Stimulated activated CD4-positive, alpha-beta T cell treated with anti-CD3 and anti-CD28 coated beads, Interleukin-1b, Interleukin-23, amount 100 ng/mL, for 1 hour (primary cell): ENCODE measurements at places on chromosomes 1 and 21.

- DNase-seq, result no peak
Observed at GRCh38 chr1:99005537-99005942, 879 bp upstream of the PLPPR5 start.

DNA sequence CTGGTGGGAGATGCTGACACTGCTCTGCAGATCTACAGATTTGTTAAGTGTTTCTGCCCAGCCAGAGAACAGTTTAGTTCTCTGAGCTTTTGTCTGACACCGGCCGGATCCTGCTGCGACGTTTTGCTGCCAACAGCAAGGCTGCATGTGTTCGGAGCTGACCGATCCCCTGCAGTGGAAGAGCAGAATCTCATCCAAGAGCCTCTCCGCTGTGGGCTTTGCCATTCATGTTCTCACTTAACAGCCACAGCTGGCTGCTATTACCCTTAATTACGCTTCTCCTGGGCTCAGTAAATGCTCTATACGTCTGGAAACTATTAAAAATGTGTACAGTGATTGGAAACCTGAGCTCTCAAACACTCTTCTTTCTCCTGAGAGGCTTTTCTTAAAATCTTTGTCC lies 105.3 kb downstream of the BCAR3 start:
- no peak for DNase-seq

DNA sequence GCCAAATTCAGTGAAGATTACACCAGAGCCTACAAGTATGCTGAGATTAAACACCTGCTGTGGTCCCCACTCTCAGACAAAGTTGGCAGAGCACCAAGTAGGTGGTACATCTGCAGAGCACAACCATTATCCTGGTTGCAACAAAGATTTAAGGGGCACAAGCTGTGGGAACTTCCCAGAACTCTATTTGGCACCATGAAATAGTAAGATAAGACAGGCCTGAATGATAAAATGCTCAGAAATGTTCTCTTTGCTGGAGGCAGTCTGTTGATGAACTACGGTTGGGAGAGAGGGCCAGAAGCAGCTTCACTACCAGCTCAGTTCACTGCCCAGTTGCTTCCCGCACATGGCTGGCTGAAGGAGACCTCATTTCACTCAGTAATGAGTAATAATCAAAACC lies 19.9 kb downstream of the RPL5 start:
- no peak for DNase-seq

- DNase-seq, result no peak
Observed at GRCh38 chr1:209086486-209087192, 496.9 kb upstream of the CAMK1G start.

GRCh38 chr1:34846265-34846664 lies 13.3 kb downstream of the SMIM12 start:
- DNase-seq, result no peak

GRCh38 chr1:223712850-223713474 lies 623 bp downstream of the CAPN2 start:
- DNase-seq, result no peak

- no peak for DNase-seq
Observed at GRCh38 chr1:237701534-237701933, 189.2 kb downstream of the ZP4 start.

DNA sequence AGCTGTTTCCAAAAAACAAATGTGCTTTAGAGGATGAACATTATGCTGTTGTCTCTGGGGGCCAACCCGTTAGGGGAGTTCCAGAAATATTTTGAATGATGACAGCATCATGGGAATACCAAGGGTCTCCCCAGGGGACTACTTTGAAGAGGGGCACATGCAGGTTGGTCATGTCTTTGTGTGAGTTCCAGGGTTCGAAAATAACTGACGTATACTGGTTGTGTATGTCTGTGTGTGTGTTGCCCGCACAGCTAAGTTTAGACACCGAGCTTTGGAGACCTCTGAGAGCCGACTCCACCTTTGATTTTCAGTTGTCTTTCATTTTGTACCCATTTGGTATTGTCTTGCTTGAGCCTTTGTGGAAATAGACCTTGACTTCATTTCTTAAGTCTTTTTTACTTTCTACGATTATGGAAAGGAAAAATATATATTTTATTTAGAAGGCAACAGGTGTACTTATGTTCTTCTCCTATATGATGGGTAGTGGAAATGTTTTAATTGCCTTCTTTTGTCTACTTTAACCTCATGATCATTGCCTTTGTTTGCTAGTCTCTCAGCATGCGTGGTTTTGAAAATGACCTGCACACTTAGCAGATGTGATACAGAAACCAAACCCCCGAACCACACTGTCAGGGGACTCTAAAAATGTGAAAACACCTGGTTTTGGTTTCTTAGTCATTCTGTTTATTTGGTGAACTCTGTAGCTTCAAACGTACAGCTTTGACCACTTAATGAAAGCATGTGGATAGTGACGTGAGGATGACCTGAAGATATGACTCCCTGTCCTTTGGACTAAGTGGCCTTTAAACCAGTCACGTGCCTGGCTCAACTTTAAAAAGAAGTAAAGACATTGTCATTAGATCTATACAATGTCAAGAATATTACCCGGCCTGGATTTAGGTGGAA lies 56.5 kb downstream of the GALNT2 start:
- no peak for DNase-seq

DNA sequence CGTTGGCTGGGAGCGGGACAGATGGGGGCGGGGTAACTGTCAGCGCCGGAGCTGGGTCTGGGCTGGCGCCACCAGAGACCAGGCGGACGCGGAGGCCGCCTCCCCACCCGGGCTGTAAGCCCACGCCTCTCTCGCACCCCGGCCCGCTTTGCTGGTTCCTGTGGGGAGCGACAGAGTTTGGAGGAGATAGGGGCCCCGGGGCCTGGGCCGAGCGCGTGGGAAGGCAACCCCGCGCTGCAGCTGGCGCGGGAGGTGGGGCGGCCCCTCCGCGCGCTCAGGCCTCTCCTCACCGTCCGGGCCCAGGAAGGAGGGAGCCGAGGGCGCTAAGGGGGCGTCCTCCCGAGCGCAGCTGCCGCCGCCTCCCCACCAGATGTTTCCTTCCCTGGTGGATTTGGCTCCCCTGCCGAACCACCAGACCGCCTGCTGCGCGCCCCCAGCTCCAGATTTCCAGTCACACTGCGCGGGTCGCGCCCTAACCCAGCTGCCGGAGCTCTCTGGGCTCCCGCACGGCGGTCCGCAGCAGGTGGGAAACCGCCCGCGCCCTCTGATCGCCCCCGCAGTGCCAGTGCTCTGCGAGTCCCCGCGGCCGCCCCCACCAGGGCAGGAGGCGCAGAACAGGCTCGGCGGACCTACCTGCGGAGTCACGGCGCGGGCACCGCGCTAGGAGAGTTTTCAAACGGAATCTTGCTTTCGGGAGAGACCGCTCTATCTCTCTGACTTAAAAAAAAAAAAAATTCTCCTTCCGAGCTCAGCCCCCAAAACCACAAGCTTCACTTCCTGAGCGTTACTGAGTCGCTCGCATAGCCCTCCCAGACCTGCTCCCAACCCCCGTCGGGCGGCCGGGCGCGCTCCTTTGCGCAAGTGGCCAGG lies 1.1 kb downstream of the GFI1 start:
- peak; percentile 56 for DNase-seq

- DNase-seq, result no peak
Observed at GRCh38 chr1:29749024-29749945, 513.0 kb downstream of the PTPRU start.

GRCh38 chr1:1491601-1492000 lies 20.0 kb downstream of the ATAD3B start:
- no peak for DNase-seq

- DNase-seq, result no peak
Observed at GRCh38 chr1:104991702-104992101, 1242.0 kb downstream of the AMY1C start.

- no peak for DNase-seq
Observed at GRCh38 chr21:42346866-42347600, 3.8 kb downstream of the TFF2 start.

DNA sequence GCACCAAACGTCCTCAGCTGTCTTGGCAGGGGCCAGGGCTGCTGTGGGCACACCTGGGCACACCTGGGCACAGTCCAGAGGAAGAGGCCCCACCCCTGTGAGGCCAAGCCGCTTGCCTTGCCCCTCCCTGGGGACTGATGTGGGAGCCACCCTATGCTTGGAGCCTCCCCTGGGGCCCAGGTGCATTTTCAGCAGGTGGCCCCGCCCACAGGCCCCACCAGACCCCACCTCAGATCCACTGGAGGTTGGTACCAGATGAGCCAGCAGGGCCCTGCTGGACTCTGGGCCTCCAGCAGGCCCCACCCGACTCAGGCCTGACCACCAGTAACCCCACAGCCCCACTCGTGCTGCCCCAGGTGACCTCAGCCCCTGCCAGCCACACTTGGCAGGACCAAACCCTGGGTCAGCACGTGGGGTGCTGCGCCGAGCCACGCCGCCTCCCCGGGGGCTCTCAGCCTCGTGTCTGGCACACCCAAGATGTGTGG lies 8.8 kb downstream of the SLC19A1 start:
- no peak for DNase-seq

GRCh38 chr1:162036163-162036562 lies 12.5 kb upstream of the OLFML2B start:
- no peak for DNase-seq

GRCh38 chr1:80363689-80364475 lies 1357.4 kb upstream of the ADGRL4 start:
- DNase-seq, result no peak

- DNase-seq, result no peak
Observed at GRCh38 chr1:7341145-7341905, 429.8 kb upstream of the VAMP3 start.

DNA sequence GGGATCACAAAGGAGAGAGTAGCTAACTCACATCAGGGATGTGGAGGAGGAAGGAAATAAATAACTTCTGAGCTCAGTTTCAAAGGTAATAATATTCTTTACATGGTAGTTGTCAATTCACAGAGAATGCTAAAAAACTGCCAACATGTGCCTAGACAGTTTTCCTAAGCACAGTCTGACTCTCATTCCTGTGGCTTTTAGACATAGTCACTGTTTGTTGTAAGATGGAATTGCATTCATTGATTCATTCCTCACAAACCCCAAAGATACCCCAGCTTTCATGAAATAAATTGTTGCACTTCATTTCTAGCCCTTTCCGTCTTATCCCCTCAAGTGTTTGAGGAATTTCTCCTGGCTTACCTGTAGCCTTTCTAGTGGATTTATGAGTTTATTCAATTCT lies 263.9 kb downstream of the NTNG1 start:
- no peak for DNase-seq

GRCh38 chr1:111938123-111938522 lies 51.3 kb downstream of the KCND3 start:
- DNase-seq, result no peak

DNA sequence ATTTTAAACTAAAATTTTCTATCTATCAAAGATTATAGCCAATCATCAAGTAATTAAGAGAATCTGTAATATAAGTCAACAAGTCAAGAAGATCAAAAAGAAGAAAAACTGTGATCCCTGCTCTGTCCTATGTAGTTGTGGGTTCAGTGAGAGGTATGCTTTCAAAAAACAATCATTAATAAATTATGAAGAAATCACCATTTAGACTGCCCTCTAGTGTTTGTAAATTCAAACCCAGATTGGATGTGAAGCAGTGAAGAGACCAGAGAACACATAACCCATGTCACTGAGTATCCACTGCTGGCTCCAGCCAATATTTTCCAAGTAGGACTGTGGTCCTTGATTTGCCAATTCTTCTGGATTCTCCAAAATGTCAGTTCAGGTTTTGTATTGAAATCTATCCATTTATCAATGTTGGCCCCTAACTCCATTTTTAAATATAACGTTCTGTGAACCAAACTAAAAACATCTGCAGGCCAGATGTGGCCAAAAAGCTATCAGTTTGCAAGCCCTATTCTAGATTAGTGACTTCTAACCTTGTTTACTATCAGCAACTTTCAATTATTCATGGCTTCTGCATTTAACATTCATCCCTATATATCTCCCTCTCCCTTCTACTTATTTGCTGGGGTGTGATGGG lies 467.5 kb upstream of the CXADR start:
- DNase-seq, result no peak

GRCh38 chr1:65180977-65181376 lies 33.0 kb downstream of the AK4 start:
- DNase-seq, result no peak

DNA sequence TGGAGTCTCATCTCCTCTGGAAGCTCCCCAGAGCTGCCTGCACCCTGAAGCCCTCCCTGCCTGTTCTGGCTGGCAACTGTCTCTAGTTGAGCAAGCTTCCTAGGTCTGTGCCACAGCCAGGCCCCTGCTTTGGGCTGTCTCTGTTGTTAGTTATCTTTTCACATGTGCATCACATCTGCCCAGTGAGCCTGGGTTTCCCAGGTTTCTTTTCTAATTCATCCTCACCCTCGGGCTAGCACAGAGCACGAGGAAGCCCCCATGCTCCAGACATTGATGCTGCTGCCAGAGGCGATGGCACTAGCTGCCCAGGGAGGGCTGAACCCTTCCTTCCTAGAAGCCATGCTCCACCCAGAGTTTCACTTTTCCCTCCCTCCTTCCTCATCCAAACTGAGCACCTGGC lies 27.2 kb downstream of the RASSF5 start:
- DNase-seq, result no peak

DNA sequence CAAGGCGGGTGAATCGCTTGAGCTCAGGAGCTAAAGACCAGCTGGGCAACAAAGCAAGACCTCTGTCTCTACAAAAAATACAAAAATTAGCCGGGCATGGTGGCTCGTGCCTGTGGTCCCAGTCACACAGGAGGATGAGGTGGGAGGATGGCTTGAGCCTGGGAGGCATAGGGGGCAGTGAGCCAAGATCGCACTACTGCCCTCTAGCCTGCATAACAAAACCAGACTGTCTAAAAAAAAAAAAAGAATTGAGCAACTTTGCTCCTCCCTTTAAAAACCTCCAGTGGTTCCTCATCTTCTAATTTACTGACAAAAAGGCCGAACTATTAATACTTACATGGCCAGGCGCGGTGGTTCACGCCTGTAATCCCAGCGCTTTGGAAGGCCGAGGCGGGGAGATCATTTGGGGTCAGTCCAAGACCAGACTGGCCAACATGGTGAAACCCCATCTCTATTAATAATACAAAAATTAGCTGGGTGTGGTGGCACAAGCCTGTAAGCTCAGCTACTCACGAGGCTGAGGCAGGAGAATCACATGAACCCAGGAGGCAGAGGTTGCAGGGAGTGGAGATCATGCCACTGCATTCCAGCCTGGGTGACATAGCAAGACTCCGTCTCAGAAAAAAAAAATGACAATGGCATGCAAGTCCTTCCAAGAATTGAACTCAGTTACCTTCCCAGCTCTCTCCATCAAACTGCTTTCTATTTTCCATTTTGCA lies 4.4 kb downstream of the ACBD3 start:
- no peak for DNase-seq

GRCh38 chr1:240171907-240172306 lies 80.2 kb downstream of the FMN2 start:
- DNase-seq, result no peak
